ENCODE measurements at places on chromosomes 1 and 21.
A peak's percentile ranks its signal among the peaks of the same experiment; 100 is the strongest.

GRCh38 chr1:109878531-109879104 is 32.0 kb upstream of the CSF1 start:
- no peak for DNase-seq

- peak; percentile 28 for DNase-seq
These were observed 737.8 kb upstream of the CXADR start for GRCh38 chr21:16775076-16775475.

GRCh38 chr21:46069719-46070279 is 28.1 kb upstream of the COL6A2 start:
- DNase-seq, result no peak

- DNase-seq, result no peak
These were observed 72.4 kb upstream of the TIAM1 start for GRCh38 chr21:31416465-31416864.

GRCh38 chr1:37303884-37304574 is 170.4 kb upstream of the ZC3H12A start:
- DNase-seq, result no peak

- no peak for DNase-seq
These were observed 20.6 kb downstream of the KIRREL1 start for GRCh38 chr1:158013840-158014730.

Measured in nucleus accumbens (tissue), 56 donors.